ENCODE measurements at places on chromosomes 6 and 20. TPM values are rescaled to one million over a fixed set of nuclear protein-coding genes. Genes with fewer than 3 reads are reported as not detected.

DNA sequence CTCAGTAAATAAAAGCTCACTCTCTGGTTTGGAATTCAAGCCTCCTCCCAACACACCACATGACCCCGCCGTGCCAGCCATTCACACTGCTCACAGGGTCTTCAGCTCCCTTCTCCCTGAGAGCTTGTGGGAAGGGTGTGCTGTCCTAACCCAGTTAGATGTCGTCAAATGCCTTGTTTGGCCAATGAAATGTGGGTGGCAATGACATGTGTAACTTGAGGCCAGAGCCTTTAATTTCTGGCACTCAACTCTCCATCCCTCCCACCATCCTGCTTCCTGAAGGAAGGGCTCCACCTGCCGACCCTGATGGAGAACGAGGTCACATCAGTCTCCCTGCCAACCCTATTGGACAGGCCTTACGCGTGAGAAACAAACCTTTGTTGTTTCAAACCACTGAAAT is 224.5 kb upstream of the AGPAT4 start:
- DNase-seq, result no peak

DNA sequence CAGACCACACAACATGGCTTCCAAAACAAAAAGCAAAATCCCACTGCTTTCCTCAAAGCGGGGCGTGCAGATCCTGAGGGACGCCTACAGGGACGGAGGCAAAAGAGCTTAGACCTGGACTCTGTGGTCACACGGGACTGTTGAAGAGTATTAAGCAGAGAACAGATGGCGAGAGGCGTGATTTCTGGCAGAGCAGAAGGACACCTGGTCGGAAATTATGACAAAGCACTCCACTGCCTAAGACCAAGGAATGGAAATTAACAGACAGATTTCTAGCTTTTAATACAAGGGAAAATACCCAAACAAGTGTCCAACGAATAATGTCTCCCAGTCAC is 15.4 kb downstream of the CST7 start:
- DNase-seq, result no peak

DNA sequence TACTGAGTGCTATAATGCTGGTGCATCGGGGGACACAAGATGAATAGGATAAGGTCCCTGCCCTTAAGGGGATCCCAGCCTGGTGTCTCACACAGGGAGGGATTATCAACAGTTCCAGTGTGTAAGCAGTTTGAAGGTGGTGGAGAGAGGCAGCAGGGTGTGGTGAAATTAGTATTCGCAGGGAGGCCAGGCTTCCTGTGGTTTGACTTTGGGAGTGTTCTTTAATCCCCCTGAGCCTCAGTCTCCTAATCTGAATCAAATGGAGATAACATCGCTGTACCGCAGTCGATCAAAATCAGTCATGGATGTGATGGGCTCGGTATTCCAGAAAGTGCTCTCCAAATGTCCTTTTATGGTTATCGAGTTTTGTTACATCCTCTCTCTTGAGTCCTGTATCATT is 288.1 kb upstream of the SUPT3H start:
- no peak for DNase-seq

- DNase-seq, result no peak
These were observed 409.6 kb upstream of the CHD6 start for GRCh38 chr20:42027746-42028268.

GRCh38 chr6:11639376-11640235 is 102.1 kb downstream of the TMEM170B start:
- DNase-seq, result no peak

GRCh38 chr6:144778773-144779492 is 493.8 kb downstream of the UTRN start:
- DNase-seq, result no peak

- peak; percentile 86 for DNase-seq
These were observed 15.7 kb downstream of the HMGN4 start for GRCh38 chr6:26553635-26554446.

GRCh38 chr6:1287103-1287591 is 24.8 kb upstream of the FOXQ1 start:
- DNase-seq, result peak; percentile 82

The HAO1 gene
- polyA plus RNA-seq, result not detected

- DNase-seq, result peak; percentile 72
These were observed 4.6 kb downstream of the NPBWR2 start for GRCh38 chr20:64102647-64103354.

The FABP7 gene
- 39.3 TPM for polyA plus RNA-seq

- no peak for DNase-seq
These were observed 28.3 kb upstream of the FAM83C start for GRCh38 chr20:35320396-35321126.

- DNase-seq, result no peak
These were observed 49.2 kb downstream of the TBC1D32 start for GRCh38 chr6:121285041-121285440.

- DNase-seq, result no peak
These were observed 91.7 kb upstream of the HDDC2 start for GRCh38 chr6:125393449-125393858.

DNA sequence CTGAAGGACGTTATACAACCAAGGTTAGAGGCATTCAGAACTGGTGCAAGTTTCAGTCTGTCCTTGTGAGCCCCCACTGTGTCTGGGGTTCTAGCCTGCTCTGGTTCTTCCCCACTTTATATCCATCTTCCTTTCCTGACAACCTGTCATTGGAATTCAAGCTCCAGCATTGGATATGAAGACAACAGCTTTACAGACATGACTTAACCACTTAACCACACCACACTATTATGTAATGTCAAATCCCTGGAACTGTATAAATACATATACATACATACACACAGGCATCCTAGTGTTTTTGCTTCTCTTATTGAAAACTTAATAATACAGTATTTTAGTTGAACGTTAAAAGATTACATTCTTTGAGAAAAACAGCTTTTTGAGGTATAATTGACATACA is 217.9 kb upstream of the SGK1 start:
- no peak for DNase-seq

The CD40 gene
- 21.5 TPM for polyA plus RNA-seq

The OR2H2 gene
- 0.14 TPM for polyA plus RNA-seq

- no peak for DNase-seq
These were observed 1021.6 kb upstream of the FLRT3 start for GRCh38 chr20:15359056-15359455.

DNA sequence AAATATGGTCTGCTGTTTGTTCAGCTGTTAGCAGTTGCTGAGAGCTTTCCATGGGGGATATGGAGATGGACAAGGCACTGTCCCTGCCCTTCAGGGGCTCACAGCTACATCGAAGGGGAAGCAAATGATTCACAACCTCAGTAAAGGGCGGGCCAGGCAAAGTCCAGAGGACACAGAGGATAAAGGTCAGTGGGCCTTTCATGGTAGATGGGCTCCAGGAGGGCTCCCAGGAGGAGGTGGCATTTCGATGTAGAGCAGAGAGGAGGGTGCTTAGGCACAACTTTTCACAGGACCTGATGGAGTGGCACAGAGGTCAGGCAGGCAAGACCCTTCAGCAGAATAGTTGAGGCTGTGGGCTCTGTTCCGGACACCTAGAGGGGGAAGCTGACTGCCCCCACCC is 15.2 kb upstream of the MLN start:
- DNase-seq, result no peak

The OTOR gene
- polyA plus RNA-seq, result not detected

- no peak for DNase-seq
These were observed 239.2 kb downstream of the SYNDIG1 start for GRCh38 chr20:24708411-24709295.

DNA sequence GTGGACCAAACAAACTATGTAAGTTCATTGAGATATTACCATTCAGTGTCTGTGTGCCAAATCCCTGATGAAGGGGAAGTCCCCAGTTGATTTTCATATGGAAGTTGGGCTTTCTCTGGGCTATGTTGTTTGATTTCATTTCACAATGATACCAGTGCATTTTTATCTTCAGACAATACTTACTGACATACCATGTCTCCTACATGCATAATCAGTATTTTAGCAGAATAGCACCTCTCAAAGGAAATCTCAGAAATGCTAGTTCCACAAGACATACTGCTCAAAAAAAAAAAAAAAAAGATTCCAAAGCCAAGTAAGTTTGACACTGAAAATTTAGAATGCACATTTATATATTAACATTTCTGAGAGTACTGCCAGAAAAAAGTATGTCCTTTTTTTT is 168.8 kb upstream of the RNF217 start:
- no peak for DNase-seq

GRCh38 chr6:12804952-12805645 is 88.5 kb downstream of the PHACTR1 start:
- no peak for DNase-seq

GRCh38 chr6:16432075-16433032 is 194.0 kb downstream of the GMPR start:
- peak; percentile 46 for DNase-seq

DNA sequence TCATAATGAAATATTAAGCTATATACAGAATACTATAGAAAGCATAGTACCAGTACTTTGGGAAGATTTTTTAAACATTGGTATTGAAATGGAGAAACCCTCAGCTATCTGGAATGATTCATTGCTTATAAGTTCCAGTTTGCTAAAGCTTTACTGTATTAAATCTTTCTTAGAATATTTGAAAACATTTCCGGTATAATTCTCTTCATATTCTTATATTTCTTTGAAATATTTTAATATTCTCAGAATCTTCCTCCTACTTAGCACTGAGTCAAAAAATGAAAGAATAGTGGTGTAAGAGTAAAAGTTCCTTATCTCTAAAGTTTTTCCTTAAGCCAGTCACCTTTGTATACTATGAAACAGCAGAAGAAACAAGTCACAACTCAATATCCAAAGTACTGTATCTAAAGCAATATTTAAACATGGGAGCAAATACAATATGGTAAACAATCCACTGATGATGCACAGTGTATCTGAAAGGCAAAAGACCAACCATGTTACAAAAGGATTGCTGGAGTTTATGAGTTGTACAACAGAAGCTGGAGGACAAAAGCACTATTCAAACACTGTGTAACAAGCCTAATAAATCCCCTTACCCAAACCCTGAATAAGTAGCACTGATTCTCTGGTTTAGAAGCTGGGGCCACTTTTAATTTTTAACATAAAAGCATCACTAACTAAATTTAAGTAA is 102.1 kb downstream of the PRDM1 start:
- DNase-seq, result no peak

The RIPPLY2 gene
- not detected for polyA plus RNA-seq

DNA sequence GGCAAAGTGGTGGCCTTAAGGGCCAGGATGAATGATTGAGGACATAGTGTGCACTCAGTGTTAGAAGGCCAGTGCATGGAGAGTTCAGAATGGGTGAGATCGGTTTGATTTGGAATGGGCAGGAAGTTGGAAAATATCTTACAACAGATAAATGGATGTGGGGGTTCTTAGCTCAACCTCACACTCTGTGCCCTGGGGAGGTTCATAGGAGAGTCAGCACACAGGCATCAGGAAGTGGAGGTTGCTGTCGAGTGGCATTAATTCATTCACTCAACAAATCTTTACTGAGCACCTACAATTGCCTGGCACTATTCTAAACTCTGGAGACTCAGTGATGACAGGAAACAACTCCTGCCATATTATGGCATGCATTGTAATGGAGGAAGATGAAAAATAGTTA is 313.7 kb upstream of the SUPT3H start:
- DNase-seq, result no peak

The RNF39 gene
- 1.6 TPM for polyA plus RNA-seq

The INSM1 gene
- polyA plus RNA-seq, result 0.41 TPM

DNA sequence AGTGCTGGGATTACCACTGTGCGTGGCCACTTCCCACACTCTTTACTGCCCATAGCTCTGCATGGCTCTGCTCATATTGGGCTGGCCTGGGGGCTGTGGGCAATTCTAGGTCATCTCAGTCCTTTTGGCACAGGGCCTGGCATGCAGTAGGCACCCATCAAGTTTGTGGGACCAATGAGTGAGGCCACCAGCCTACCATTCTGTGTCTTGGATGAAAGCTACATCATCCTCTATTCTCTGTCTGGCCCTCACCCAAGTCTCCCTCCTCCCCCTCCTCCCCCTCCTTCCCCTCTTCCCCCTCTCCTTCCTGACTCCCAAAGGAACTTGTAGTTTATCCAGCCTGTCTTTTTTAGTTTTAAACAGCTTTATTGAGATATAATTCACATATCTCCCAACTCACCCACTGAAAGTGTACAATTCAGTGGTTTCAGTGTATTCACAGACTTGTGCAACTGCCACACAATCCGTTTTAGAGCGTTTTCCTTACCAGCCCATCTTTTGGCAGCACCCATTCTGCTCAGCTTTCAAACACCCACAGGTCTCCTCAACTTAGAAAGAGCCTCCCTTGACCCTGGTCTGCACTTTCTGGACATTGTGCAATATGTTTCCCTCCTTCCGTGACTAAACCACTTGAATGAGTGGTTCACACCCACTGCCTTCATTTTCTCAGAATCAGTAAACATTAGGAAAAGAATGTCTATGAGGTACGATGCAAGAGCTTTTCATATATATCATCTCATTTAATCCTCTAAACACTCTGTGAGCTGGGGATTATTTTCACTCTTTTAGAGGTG is 21.5 kb upstream of the MRPS18A start:
- no peak for DNase-seq

All from left lung (tissue), 14 donors.